CD4-positive, alpha-beta T cell treated with Interleukin-4 for 4 hours (primary cell): ENCODE measurements at places on chromosomes 4 and X.

DNA sequence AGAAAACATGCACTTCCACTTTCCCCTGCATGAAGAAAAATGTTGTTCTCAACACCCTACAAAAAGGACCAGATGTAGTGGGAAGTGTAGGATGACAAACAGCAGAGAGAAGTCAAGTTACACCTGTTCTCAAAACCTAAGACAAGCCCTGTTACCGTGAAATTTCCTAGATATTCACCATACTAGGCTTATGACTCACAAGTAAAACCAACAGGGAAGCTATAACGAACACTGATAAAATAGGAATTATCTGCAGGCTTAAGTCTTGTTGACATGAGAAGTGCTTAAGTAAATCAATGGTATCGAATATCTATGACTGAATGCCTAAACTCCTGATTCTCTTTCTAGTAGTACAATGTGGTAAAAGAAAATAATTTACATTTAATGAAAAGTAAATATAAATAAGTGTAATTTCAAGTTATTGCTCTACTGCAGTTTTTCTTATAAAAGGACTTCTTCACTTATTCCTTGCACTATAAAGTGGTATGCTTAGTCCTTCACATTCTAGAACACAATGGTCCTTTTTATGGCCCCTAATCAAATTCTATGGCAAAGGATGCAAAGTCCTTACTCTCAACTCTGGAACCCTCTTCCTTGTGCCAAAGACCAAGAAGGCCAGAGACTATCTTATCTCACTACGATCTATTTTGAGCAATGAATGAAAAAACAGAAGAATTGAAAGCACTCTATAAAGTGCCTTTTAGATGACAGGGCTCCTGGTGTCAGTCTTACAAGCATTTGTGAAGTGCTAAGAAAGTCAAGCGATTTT, 19.6 kb downstream of the AP1S2 start:
- DNase-seq, result no peak

- DNase-seq, result no peak
These were observed 250.6 kb upstream of the NDST3 start for GRCh38 chr4:117783716-117784115.

DNA sequence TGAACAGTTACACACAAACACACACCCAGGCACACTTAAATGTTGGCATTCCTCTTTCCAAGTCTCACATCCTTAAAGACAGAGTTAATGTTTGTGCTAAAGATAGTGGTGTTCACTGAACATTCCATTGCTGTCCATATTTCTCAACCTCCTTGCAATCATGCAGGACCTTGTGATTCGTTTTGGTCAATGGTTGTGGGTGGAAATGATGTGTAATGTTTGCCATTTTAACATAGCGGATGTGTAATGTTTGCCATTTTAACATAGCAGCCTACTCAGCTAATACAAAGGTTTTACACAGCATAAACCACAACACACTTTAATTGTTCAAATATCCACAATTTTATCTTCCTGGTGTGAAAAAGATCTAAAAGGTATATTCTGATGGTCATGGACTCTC, 93.9 kb downstream of the CEP44 start:
- no peak for DNase-seq

- no peak for DNase-seq
These were observed 106.4 kb downstream of the RNF150 start for GRCh38 chr4:141026900-141027299.

DNA sequence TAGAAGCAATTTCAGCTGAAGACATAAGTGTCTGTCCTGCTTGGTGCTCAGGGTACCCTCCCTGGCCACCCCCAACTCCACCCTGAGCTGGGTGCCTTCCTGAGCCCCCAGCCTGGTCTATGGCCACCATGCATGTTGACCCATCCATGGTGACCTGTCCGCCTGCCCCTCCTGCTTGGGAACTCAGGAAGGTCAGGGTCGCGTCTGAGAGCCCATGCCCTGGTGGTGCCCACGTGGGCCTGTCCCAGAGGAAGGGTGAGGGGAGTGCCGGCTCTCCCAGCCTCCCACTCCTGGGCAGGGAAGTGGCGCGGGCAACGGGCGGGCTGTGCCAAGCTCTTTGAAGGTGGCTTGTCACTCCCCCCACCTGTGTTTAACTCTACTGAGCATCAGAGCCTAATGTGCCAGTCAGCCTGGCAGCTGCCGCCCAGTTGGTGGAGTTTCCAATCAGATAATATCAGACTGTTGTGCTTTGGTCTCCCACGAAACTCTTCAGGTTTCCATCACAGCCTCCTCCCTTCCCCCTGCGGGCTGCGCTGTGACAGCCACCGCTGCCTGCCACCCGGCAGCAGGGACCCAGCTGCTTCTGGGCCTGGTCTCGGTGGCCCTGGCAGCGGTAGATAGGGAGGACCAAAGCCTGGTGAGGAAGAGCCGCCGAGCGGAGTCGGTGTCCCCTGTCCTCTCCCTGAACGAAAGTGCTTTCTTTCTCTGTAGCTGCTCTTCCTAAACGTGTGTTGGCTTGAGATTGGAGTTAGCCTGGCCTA, 4.8 kb downstream of the SH3BP2 start:
- peak; percentile 64 for DNase-seq

- DNase-seq, result no peak
These were observed 133.3 kb downstream of the COL25A1 start for GRCh38 chr4:109169170-109169569.

- DNase-seq, result no peak
These were observed 235.6 kb downstream of the STIM2 start for GRCh38 chr4:27096142-27096824.

- no peak for DNase-seq
These were observed 195.2 kb upstream of the C1QTNF7 start for GRCh38 chr4:15232366-15233263.

DNA sequence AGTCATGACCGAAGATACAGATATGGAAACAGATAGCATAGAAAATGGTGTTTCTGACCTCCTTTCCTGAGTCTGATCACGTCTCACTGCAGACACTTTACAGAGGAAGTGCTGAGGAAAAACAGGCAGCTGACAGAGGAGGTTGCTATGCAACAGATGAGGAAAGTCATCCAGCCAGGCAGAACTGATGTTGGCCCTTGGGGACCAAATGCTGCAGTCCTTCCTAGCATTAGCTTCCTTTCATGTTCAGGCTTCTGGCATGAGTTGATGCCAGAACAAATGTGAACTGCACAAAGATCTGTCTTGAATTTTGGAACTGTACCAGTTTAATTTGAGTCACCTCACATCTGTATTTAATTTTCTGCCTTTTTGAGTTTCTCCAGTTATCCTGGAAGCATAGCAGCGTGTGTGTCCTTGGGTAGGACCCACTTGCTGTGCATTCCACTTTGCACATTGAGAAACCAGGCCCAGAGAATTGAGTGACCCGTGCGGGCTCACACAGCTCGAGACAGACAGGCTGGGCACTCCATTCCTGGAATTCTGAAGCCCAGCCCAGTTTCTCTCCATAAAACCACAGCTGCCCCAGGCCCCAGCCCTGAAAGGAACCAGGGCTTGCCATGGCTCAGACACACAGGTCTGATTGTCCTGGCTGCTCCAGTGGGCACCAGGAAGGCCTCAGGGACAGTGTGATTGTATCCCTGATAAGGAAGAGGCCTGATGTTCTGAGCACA, 1.4 kb upstream of the MAGED1 start:
- no peak for DNase-seq

DNA sequence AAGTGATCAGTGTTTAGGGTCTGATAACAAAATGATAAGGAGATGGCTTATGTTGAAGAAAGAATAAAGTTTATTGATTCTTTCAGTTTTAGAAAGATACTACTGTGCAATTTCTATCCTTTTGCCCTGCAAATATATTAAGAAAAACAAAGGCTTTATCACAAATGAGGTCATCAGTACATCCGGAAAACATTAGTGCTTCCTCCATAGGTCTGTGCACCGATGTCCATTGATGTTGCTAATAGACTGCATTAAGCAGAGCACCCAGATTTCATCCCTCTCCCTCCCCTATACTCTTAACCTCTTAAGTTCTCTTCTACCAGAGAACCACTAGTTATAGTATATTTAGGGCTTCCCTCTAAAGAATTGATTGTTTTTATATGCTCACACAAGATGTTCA, 53.7 kb upstream of the HHIP start:
- no peak for DNase-seq

GRCh38 chr4:108602163-108602562, 18.2 kb upstream of the RPL34 start:
- DNase-seq, result no peak

DNA sequence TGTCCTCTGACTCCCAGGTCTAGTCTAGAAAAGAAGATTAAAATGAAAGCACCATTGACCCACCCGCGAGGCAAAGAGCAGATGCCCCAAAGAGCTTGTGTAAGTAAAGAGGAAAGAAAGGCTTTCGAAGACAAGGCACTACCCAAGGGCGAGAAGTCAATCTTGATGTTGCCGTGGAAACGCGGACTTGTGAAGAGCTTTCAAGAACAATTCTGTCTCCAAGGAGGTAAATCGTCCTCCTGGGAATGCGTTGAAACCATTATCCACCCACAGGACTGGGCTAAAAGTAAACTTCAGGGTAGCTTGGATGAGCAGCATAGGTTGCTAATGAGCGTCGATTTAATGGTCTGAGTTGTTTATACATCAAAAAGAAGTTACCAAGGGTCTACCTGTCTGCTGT, 189.3 kb downstream of the DHRSX start:
- DNase-seq, result no peak

- DNase-seq, result no peak
These were observed 184.0 kb downstream of the TSPAN5 start for GRCh38 chr4:98474408-98474844.

- no peak for DNase-seq
These were observed 167.8 kb downstream of the ZNF330 start for GRCh38 chr4:141388481-141388880.

DNA sequence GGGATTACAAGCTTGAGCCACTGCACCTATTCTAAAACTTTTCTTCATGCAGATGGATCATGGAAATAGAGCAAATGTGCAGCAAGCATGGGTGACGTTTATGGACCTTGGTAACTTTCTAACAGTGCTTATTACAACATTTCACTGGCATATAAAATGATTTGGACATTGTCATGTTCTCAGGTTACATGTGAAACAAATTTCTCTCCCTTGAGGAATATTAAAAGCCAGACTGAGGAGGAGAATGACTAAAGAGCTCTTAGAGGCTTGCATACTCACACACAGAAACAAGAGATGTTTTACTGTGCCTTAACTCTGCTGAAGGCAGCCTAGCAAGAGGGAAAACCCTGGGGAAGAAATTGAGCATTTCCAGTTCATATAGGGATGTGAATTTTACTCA, 38.6 kb upstream of the GPR101 start:
- DNase-seq, result no peak

DNA sequence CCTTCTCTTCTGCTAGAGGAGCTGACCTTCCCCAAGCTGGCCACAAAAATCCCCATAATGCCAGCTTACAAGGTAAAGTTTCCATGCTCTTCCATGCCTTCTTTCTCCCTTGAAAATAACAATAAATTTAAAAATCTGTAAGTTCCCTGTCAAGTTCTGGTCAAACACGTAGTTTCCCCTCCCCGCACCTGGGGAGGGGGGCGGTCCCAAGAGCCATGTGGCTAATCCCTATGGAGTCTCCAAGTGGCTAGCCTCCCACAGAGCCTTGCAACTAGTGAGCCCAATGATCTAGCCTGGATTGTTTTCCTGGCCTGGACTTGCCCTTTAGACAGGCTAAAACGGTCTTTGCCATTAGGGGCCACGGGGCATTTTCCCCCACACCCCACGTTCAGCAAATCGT, 2.1 kb upstream of the NRK start:
- no peak for DNase-seq

GRCh38 chrX:21996872-21997455, 35.2 kb upstream of the PHEX start:
- no peak for DNase-seq

- DNase-seq, result no peak
These were observed at the start of gene MAOB for GRCh38 chrX:43882294-43882681. MAOB (minus strand) TSS chrX:43882450; CDS start chrX:43882299, 151 bp downstream.

DNA sequence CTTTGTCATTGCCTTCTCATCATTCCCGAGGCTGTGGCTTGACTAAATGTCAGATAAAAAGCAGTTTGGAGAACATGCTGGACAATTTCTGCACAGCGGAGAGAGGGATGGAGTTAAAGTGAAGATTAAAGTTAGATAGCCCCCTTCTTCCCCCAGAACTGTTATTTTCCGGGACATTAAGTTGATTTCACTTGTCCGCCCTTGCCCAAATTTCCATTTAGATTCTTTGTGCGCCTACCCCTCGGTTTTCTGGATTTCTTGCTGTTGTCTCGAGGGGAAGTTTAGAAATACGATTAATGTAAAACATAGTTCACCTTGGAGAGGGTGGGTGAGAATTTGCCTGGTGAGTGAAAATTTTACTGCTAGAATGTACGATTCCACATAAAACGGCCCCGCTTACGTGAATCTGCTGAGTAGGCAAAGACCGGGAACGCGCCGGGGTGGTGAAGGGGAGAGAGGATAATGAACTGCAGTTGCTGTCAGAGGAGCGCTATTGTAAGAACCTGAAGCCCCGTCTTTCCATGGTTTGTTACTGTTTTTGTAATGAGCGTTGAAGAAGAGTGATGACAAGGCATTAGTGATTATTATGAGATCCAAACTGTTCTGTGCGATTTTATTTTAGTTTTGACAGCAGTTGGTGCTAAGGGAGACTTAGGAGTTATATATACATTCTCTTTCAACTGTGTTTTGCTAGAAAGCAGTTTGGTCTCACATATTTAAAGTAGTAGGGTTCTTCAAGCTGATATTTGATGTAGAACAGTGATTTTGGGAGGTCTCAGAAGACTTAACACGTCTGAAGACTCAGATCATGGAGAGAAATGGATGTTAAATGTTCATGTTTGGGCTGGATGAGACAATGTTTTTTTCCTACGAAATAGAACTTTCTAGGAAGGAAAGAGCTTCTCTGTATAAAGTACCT, 73.0 kb downstream of the AFF1 start:
- peak; percentile 32 for DNase-seq

- no peak for DNase-seq
These were observed 62.3 kb downstream of the FAM184B start for GRCh38 chr4:17719106-17719505.

- peak; percentile 71 for DNase-seq
These were observed 36.0 kb downstream of the GAB3 start for GRCh38 chrX:154714925-154715324.

DNA sequence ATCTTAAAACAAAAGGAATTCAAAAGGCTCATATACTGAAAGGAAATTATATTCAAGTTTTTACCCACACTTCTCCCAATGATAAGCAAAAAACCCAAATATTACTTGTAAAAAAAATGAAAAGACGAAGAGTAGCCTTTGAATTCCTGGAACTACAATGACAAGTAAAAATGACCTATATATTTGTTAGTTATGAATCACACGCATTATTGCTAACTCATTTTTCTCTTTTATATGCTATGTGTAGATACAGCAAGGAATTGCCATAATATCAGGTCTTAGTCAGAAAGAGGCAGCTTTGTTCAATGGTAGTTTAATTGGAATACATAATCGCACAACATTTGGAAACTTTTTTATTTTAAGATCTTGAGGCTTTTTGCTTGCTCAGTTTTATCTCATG, 22.7 kb upstream of the ASB5 start:
- DNase-seq, result no peak

GRCh38 chrX:153469811-153470410, 465 bp downstream of the HAUS7 start:
- DNase-seq, result peak; percentile 0

GRCh38 chrX:7983581-7983980, 56.4 kb upstream of the PNPLA4 start:
- no peak for DNase-seq
